ENCODE measurements at places on chromosomes 4 and X. TPM values are rescaled to one million over a fixed set of nuclear protein-coding genes. Genes with fewer than 3 reads are reported as not detected.

DNA sequence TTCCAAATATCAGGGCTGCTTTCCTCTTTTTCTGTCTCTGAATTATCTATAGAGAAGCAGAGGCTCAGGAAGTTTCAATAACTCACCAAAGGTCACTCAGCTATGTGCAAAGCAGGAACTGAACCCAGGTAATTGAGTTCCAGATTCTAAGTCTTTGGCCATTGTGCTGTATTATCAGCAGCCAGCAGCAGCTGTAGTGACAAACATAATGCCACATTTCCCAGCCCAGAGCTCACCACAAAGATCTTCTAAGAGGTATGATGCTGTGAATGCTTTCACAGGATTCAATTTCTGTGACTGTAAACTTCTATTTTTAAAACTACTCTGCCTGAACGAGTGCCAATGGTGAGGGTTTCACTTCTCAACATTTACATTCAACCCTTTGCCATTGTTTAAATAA, 56.4 kb downstream of the SPOCK3 start:
- H3K4me3 ChIP-seq: no peak overlapping the region
- no peaks in the 10 kb centered on the region for H3K36me3 ChIP-seq
- no peak overlapping the region for H3K27ac ChIP-seq
- no peaks in the 10 kb centered on the region for H3K27me3 ChIP-seq
- no peaks in the 10 kb centered on the region for H3K4me1 ChIP-seq
- DNase-seq: no peak

DNA sequence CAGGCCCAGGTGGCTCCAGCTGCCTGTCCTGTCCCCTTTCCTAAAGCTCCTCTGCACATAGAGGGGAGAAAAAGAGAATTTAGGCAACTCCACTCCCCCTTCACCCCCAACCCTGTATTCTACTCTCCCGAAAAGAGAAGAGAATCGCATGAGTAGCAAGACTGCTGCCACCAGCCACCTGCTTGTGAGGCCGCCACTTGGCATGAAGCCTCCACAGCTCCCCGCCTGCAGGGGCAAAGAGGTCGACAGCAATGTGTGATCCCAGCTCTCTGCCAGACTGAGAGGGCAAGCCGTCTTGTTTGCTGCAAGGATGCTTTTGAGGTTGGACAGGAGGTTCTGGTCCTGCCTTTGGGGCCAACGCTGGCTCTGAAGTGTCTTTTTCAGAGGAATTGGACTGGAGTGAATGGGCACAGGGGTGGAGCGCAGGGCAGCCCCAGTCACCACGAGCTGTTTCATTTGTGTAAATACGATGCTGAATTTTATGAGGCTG, 77.1 kb downstream of the STARD8 start:
- H3K27ac ChIP-seq: no peak overlapping the region
- DNase-seq: no peak
- H3K27me3 ChIP-seq: peaks cover 10% of the 10 kb centered on the region
- no peaks in the 10 kb centered on the region for H3K4me1 ChIP-seq
- no peaks in the 10 kb centered on the region for H3K36me3 ChIP-seq
- no peak overlapping the region for H3K4me3 ChIP-seq

The USP9X gene
- 105 TPM for total RNA-seq

DNA sequence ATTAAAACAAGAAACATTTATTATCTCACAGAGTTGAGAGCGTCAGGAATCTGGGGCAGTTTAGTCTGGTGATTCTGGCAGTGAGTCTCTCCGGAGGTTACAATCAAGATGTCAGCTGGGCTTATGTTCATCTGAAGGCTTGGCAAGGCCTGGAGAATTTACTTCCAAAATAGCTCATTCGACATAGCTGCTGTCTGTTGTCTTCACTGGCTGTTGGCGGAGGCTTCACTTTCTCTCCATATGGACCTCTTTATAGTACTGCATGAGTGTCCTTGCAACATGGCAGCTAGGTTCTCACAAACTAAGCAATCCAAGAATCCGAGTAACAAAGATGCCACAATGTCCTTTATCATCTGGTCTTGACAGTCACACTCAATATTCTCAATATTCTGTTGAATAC, 70.2 kb upstream of the ADGRL3 start:
- H3K27me3 ChIP-seq: no peaks in the 10 kb centered on the region
- H3K36me3 ChIP-seq: no peaks in the 10 kb centered on the region
- no peak for DNase-seq

- no peaks in the 10 kb centered on the region for H3K36me3 ChIP-seq
- no peak overlapping the region for H3K27ac ChIP-seq
- H3K4me3 ChIP-seq: no peak overlapping the region
- H3K27me3 ChIP-seq: no peaks in the 10 kb centered on the region
- DNase-seq: no peak
- peaks cover 11% of the 10 kb centered on the region for H3K4me1 ChIP-seq
Measured at GRCh38 chr4:105150503-105150902, 3.8 kb downstream of the TET2 start.

DNA sequence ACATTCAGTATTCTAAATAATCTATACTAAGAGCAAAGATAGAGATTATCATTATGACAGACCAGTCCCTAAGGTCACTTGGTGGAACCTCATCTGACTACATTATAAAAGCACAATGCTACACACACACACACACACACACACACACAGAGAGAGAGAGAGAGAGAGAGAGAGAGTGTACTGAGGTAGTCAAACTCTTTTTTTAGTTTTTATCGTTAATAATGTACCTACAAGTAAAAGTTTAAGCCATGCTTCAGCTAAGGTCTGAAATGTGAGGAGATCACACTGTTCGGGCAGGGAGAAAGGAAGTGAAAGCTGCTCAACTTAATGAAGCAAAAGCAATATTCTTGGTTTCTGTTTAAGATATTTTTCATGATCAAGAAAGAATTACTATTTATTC, 75.8 kb upstream of the CCDC160 start:
- H3K4me1 ChIP-seq: no peaks in the 10 kb centered on the region
- no peaks in the 10 kb centered on the region for H3K36me3 ChIP-seq
- peaks cover 26% of the 10 kb centered on the region for H3K27me3 ChIP-seq
- H3K27ac ChIP-seq: no peak overlapping the region

The CLCN4 gene
- 8.8 TPM for total RNA-seq

GRCh38 chr4:20983763-20984575, 283.7 kb downstream of the PACRGL start:
- peaks cover 4% of the 10 kb centered on the region for H3K27me3 ChIP-seq
- no peak for DNase-seq
- no peak overlapping the region for H3K4me3 ChIP-seq
- no peaks in the 10 kb centered on the region for H3K36me3 ChIP-seq

The FATE1 gene
- total RNA-seq: 25.6 TPM

DNA sequence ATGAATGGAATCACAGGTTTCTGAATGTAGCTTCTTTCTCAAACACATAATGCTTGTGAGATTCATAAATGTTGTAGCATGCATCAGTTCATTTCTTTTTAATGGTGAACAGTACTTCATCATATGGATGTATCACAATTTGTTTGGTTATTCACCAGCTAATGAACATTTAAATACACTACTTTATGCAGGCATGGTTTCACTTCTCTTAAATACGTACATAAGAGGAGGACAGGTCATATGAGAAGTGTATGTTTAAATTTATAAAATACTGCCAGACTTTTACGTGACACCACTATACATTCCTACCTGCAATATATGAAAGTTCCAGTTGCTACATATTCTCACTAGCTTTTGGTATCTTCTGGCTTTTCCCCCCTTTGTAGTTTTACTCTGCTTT, 65.4 kb downstream of the ANKRD17 start:
- H3K27me3 ChIP-seq: no peaks in the 10 kb centered on the region
- H3K4me1 ChIP-seq: peaks cover 6% of the 10 kb centered on the region
- H3K4me3 ChIP-seq: no peak overlapping the region
- H3K27ac ChIP-seq: no peak overlapping the region
- H3K36me3 ChIP-seq: no peaks in the 10 kb centered on the region

DNA sequence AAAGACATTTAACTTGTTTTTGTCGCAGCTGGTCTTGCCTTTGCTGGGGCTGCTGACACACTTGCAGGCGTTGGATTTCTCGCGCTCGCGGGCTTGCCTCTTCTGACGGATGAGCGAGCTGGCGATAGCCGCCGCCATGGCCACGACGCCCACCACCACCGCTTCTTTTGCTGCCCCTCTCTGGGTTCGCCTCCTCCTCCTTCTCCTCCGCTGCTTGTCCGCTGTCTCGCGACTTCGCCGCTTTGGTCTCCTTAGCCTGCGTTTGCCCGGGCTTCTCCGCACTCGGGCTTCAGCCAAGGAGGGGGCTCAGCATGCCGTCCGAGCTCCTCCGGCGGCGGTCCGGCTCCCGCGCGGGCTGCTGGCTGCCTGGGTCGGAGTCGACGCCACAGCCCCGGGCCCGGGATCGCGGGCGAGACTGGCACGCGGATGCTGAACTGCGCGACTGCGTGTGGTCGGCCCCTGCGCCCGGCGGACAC, 613 bp downstream of the FGF13 start:
- no peaks in the 10 kb centered on the region for H3K4me1 ChIP-seq
- DNase-seq: no peak
- no peak overlapping the region for H3K4me3 ChIP-seq
- H3K36me3 ChIP-seq: no peaks in the 10 kb centered on the region
- H3K27me3 ChIP-seq: peaks cover 29% of the 10 kb centered on the region

The RHOXF1 gene
- total RNA-seq: 1.00 TPM

GRCh38 chrX:150683536-150684146, 9.6 kb upstream of the MTMR1 start:
- H3K36me3 ChIP-seq: no peaks in the 10 kb centered on the region
- no peaks in the 10 kb centered on the region for H3K27me3 ChIP-seq
- H3K4me3 ChIP-seq: no peak overlapping the region

DNA sequence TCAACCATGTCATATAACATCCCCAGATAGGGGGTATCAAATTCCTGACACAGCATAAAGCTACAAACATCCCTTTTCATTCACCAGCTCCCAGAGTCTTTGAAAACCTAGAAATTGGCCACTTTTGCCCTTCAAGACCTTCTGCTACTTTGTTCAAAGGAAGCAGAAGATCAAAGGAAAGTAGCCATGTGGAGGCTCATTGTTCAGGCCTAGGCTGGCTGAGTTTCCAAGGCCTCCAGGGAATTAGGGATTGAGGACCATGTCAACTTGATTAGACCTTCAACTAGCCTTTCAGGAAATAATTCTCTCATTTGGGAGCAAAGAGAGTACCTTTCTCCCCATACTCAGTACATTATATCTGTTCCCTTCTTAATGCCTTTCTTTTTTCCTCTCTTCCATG, 66.8 kb upstream of the ATXN3L start:
- DNase-seq: no peak
- H3K4me1 ChIP-seq: no peaks in the 10 kb centered on the region
- H3K36me3 ChIP-seq: no peaks in the 10 kb centered on the region
- H3K4me3 ChIP-seq: no peak overlapping the region

Measured in adrenal gland (tissue), 19 donors.